T-cell (primary cell): ENCODE measurements at places on chromosomes 5 and 9. TPM values are rescaled to one million over a fixed set of nuclear protein-coding genes. Genes with fewer than 3 reads are reported as not detected.
A peak's percentile ranks its signal among the peaks of the same experiment; 100 is the strongest.

DNA sequence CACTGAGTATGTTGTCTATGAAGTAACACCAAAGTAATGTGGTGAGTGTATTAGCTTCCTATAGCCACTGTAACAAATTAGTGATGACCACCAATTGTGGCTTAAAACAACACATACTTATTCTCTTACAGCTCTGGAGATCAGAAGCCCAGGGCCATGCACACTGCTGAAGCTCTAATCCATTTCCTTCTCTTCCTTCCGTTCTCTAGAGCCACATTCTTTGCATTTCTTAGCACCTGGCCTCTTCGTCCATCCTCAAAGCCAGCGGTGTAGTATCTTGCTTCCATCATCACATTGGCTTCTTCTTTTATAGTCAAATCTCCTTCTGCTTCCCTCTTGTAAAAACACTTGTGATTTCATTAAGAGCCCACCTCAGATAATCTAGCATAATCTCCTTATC, 230.3 kb upstream of the RFX3 start:
- no peak for DNase-seq

BARX1 gene
- not detected for total RNA-seq

DNA sequence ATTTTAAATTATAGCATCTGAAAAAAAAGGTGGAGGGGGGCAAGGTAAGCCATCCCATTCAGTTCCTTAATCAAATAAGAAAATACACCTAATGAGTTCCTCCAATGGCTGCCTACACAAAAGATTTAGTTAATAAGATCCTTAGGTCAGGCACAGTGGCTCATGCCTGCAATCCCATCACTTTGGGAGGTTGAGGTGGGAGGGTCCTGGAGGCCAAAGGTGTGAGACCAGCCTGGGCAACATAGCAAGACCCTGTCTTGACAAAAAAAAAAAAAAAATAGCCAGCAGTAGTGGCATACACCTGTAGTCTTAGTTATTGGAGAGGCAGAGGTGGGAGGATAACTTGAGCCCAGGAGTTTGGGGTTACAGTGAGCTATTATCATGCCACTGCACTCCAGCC, 78.4 kb downstream of the ST8SIA4 start:
- no peak for DNase-seq

DNA sequence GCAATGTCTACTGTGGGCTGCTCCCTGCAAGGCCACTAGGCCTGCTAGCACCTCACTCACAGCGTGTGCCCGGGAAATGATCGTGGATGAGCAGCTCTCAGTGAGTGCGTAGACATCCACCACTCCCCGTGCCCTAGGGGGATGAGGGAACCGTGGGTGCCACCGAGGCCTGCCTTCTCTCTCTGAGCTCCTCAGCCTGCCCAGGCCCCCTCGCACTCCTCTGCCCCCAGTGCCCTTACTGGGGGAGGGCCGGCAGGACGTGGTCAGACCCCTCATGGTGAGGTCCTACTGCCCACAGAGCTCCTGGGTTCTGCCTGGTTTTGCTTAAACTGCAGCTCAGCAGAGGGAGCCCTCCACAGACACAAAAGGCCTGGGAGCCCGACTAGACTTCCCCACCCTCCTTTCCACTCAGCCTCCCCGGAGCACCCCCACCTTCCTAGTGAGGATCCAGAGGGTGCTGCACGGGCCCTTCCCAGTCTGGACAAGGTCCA, 220.0 kb downstream of the CACNA1B start:
- DNase-seq = no peak

KIAA1958 gene
- total RNA-seq = 4.6 TPM

DNA sequence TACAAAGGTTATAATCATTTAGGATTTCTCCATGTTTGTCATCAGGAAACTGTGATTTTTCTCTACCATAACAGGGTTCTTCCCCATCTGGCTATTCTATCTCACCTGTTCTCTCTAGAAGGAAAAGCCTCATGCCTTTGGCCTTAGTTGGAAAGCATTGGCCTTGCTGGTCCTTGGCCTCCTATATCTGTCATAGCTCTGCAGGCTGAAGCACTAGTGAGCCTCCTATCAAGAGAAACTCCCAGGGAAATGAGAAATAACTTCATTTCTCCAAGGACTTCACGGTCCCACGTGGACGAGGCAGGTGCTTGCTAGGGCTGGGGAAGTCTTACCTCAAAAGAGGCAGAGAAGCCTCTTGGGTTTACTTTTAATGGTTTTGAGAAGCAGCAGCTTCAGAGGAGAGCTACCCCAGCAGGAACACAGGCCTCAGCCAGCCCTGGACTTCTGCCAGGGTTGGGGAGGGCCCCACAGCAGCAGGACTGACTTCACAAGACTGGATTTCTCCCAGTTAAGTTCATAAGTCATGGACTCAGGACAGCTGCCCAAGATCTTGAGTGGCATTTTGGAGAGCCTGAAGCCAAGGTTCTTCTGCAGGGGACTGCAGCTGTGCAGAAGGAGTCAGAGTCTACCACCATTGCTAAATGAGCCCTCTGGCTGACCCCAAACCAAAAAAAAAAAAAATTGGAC, 15.8 kb upstream of the PSAT1 start:
- no peak for DNase-seq

DNA sequence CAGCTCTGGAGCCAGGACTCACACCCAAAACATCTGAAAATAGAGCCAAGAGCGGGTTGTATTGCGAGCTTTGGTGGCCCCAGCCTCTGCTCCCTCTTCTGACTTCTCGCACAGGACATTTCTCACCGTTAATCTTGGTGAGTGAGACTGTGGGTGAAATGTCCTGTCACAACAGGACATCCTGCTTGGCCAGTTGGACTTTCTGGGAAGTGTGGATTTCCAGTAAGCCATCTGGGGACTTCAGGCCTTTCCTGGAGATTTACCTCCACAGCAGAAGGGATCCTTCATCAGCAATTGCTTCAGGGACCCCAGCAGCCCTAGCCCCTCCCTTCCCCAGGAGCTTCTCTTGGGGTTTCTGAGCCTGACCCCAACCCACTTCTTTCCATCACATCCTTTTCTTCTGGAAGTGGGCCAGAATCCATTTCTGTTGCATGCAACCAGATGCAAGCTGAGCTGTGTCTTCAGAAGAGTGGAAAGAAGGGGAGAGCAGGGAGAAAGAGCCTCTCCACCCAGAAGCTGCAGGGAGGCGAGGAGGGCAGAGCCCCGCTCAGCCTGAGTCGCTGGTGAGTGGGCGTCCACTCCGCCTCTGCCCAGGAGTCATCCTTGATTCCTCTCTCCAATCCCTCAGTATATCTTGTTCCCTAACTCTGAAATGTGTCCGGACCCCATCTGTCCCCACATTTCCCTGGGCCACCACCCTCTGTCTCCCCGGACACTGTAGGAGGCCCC, 50.3 kb upstream of the GADD45G start:
- no peak for DNase-seq

DNA sequence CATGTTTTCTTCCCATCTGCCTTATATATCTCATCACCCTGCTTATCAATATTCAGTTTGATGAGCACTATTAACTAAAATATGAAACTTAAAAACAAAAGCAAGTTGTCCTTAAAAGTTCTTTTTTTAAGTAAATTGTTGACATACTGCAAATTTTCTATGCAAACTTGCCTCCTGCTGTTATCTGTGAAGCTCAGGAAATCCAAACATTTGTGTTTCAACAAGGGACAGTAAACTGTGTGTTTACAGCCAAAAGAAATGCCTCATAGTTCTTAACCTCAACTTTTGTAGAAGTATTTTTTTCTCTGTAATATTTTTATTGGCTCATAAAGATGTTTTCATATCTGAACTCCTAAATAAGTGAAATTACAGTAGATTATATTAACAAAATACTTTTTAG, 7.7 kb upstream of the TTC23L start:
- no peak for DNase-seq

DNA sequence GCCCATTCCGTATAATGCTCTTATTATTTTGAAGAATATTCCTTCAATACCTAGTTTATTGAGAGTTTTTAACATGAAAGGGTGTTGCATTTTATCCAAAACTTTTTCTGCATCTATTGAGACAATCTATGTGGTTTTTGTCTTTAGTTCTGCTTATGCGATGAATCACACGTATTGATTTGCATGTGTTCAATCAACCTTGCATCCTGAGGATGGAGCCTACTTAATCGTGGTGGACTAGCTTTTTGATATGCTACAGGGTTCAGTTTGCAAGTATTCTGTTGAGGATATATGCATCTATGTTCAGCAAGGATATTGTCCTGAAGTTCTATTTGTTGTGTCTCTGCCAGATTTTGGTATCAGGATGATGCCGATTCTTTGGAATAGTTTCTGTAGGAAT, 1070.3 kb upstream of the CDH18 start:
- no peak for DNase-seq

GRCh38 chr5:68949256-68949655, 144.6 kb upstream of the SLC30A5 start:
- DNase-seq = no peak

- DNase-seq = no peak
These were observed 4.3 kb downstream of the CAAP1 start for GRCh38 chr9:26888271-26888670.

- no peak for DNase-seq
These were observed 29.3 kb upstream of the MINAR2 start for GRCh38 chr5:129718471-129719090.

RABEPK gene
- total RNA-seq = 12.0 TPM

- DNase-seq = no peak
These were observed 13.4 kb upstream of the TSC1 start for GRCh38 chr9:132957805-132958204.

PALM2AKAP2 gene
- not detected for total RNA-seq

TRIO gene
- total RNA-seq = 6.2 TPM

DNA sequence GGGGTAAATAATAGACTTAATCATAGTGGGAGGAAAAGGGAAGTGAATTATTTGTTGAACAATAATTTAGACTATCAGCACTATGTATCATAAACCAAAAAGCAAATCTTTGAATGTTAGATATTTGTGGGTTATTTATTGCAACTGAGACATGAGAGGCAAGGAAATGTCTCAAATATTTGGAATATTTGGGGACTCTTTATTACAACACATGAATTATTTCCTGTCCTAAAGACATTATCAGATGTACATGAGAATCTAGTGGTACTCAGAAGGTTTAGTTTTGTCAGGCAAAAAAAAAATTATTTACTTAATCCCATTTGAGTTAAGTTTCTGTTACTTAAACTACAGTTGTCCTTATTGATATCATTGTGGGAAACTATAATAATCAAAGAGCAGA, 91.1 kb downstream of the TLR4 start:
- DNase-seq = no peak

DNA sequence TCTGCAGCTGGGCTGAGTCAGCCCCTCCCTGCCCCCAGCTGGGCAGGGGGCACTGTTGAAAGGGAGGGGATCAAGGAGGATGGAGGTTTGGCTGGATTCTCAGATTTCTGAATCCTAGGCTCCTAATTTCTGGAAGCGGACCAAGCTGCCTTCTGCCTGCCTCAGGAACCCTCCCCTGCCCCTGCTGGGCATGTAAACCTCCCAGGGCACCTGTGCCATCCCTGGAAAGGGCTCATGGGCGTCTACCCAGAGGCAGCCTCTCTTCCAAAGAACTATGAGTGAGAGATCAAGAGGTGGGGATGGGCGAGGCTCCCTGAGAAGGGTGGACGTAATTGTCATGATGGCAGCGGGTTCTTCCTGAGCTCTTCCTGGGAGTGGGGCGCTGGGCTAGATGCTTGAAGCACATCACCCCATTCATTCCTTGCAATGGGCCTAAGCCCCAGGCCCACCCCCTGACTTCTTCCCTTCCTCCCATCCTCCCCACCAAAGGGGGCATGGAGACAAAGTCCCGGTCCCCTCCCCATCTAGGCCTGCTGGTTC, 21.6 kb downstream of the CSF1R start:
- DNase-seq = no peak

- peak; percentile 80 for DNase-seq
These were observed 27.0 kb upstream of the ERGIC1 start for GRCh38 chr5:172806897-172807672.

DNM1 gene
- total RNA-seq = 0.95 TPM

DNA sequence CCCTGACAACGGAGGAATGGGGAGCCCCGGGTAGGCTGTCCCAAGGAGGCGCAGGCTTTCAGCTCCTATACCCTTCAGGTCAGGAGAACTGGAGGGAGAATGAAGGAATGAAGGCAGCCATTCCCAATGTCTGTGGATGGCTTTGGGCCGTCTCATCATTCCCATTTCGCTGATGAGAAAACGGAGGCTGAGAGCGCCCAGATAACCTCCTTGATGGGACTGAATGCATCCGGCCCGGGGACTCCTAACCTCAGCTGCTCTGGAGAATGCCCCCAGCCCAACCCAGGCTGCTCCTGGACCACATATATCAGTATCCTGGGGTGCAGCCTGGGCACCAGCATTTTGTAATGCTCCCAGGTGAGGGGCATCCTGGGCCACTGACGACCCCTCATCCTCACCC, 52.6 kb upstream of the RNU6ATAC start:
- DNase-seq = no peak

PCDHB10 gene
- total RNA-seq = not detected

INSL6 gene
- total RNA-seq = not detected

DNA sequence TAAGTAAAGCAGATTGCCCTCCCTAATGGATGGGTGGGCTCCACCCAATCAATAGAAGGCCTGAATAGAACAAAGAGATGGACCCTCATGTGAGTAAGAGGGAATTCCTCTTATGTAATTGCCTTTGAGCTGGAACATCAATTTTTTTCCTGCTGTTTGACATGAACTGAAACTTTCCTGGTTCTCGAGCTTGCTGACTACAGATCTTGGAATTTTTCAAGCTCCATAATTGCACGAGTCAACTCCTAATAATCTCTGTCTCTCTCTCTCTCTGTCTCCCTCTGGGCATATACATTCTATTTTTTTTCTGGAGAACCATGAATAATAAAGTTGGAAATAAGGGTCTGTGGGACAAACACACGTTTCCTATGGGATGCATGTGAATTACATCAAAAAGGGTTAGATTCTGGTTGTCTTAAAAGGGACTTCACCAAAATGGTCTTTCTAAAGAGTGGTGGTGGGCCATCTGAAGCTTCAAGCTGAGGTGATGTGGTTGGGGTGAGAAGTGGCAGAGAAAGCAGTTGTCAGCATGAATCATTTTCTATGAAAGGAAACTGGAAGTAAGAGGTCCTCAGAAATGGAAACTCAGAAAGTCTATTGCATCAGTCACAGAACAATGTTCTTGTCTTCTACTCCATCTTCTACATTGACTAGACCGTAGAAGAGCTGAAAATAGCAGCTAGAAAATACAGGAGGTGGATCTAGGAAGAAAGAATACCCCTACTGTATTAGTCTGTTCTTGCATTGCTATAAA, 47.0 kb upstream of the HOMER1 start:
- DNase-seq = no peak

- DNase-seq = no peak
These were observed 361.0 kb downstream of the FGF10 start for GRCh38 chr5:44028226-44028625.

- no peak for DNase-seq
These were observed 7.4 kb downstream of the ZDHHC11B start for GRCh38 chr5:776862-777711.

GRXCR2 gene
- not detected for total RNA-seq

DNA sequence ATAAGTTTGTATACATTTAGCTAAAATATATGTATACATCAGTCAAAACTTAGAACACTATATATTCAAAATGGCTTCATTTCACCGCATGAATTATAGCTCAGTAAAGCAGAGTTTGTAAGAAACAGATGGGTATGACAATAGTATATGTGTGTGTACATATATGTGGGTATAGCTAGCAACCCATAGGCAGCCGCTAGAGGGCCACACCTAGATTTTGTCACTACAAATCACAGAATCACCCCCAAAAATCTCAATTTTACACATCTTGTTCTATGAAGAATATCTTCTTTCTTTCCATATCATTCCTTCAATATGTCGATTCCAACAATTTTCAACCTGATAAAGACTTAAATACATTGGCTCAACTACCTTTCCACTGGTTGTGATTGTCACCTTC, 357.8 kb upstream of the CCNG1 start:
- DNase-seq = no peak

- no peak for DNase-seq
These were observed 18.2 kb downstream of the S1PR3 start for GRCh38 chr9:89009546-89009840.

ASPN gene
- total RNA-seq = not detected
